ENCODE measurements at places on chromosomes 4 and X.

GRCh38 chrX:51461053-51462044 is 35.0 kb downstream of the NUDT11 start:
- DNase-seq: no peak

DNA sequence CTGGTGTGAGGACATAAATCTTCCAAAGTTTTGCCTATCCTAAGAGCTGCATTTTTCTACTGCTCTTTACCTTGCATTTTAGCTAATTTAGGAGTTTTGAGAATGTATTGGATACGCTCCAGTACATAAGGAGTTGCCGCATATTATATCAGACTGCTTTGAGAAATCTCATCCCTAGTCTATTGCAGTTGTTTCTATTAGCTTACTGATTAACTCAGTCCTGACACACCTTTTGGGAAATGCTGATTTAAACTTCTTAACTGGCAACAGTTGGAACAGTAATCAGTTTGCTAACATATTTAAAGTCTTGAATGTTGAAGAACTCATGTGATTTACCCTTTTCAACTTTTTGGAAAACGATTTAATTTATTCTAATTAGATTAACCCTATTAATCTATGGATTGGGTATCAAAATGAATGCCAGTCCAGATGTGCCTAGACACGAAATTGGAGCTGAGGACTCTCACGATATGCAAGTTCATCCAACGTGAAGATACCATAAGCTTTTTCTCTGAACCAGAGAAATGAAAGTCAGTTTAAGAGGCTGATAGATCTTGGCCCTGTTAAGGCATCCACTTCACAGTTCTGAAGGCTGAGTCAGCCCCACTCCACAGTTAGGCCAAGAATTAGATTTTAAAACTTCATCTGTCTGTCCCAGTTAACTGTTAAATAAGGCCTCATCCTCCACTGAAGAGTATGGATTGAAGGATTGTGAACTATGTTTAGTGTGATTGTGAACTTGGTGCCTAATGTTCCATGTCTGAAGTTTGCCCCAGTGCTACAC is 90.0 kb downstream of the MAOA start:
- no peak for DNase-seq

DNA sequence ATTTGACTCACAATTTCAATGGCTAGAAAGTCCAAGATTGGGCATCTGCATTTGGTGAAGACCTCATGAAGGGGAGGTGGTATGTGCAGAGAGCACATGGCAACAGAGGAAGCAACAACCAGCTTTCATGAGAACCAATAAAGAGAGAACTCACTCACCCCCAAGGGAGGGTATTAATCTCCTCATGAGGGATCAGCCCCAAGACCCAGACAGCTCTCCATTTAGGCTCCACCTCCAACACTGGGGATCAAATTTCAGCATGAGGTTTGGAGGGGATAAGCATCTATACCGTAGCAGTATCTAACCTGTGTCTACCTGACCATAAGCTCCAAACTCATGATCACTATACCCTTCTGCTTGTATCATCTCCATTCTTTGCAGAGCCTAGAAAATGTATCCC is 9.3 kb upstream of the TBC1D19 start:
- DNase-seq: no peak

DNA sequence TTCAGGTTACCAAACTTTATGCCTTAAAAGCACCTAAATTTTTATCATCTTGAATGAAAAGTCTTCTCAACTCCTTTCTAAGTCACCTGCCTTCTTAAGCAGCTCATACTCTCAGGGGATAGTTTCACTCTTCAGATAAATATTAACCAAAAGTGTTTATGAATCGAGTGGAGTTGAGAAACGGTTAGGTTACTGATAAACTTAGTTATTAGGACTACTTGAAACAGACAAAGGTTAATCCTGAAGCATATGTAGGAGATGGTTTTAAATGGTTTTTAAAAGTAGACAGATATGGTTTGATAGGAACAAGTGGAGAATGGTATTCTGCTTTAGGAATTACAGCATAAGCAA is 32.8 kb downstream of the CLDN22 start:
- DNase-seq: no peak

Data from stimulated activated CD8-positive, alpha-beta memory T cell treated with anti-CD3 and anti-CD28 coated beads, Interleukin-7, amount 100 ng/mL, for 1 hour (primary cell).